Coronary artery (tissue), 2 donors: ENCODE measurements at places on chromosomes 3 and 15.

GRCh38 chr3:33095436-33095835, 1.5 kb downstream of the GLB1 start:
- DNase-seq = no peak

- DNase-seq = no peak
These were observed 28.1 kb downstream of the SLMAP start for GRCh38 chr3:57784089-57784735.

- no peak for DNase-seq
These were observed 167.7 kb upstream of the P2RY1 start for GRCh38 chr3:152667267-152667666.

DNA sequence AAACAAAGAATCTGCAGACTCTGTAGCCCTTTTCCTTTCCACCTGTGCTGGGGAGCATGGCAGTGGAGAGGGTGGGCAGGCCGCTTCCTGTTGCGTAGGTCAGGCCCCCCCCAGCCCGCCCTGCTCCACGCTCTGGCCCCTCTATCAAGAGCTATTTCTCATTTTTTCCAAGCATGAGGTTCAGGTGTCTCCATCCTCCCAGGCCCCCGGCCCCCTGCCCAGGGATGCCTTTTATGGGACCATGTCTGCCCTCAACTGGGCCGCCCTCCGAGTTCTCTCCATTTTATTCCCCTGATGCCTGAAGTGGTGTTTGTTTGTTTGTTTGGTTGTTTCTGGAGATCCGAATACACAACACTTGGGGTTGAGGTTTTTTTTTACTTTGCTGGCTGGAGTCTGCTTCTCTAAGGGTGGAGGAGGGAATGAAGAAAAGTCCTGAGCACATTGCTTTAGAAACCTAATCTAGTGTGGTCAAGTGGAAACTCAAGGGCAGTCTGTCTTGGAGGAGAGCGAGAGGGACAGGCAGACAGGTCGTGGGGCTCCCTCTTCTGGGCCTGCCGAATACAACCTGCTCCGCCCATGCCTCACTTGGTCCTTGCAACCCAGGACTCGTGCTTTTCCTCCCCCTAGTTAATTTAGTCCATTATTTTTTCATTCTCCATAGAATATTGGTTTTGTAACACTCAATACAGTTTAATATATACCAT, 176.5 kb upstream of the LYSMD4 start:
- DNase-seq = no peak

- no peak for DNase-seq
These were observed 68.1 kb upstream of the TLE3 start for GRCh38 chr15:70165716-70166284.

- no peak for DNase-seq
These were observed 32.9 kb upstream of the SEC13 start for GRCh38 chr3:10353661-10354360.

DNA sequence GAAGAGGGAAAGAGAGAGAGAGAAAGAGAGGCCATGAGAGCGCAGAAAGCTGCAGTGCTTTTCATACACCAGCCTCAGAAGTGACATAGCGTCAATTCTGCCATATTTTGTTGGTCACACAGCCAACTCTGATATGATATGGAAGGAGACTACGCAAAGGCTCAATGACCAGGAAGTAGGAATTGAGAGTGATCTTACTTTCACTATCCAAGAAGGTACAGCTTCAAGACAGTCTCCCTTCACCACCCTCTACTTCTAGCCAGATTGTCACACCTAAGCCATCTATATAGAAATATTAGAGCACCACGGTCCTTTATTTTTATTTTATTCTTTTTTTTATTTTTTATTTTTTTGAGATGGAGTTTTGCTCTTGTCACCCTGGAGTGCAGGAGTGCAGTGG, 21.1 kb downstream of the PARP15 start:
- no peak for DNase-seq

DNA sequence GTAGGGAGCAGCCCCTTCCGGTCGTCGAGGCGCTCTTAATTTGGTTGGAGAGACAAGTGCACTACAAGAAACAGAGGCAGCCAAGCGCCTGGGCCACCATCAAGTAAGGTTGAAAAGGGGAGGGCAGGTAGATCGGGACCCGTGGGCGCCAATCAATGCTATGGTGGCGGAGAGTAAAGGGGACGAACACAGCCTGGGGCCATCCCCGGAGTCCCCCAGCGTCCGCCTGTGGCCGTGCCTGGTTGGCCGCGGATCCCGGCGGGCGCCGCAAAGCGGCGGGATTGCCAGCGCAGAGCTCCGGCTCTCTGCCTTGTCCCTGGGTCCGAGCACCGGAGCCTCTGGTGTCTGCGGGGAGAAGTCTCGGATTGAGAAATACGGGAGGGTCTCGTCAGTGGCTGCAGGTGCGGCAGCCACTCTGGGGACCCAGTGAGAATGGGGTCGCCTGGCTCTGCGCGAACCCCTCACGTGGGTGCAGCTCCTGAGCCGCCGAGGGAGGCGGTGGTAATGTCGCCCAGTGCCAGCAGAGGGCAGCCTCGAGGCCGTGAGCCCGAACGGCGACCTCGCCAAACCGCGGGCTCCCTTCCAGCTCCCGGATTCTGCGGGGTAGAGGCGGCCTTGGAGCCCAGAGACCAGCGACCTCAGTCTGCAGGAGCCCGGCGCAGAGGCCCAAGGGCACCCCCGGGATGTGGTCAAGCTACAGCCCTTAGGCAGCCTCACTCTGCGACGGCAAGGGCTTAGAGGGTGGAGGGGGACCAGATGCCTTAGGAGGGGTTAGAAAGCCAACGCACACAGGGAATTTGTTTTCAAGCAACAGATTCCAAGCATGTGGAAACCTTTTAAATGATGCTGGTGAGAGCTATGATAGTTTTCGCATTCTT, 10.8 kb downstream of the FOXL2 start:
- DNase-seq = no peak

DNA sequence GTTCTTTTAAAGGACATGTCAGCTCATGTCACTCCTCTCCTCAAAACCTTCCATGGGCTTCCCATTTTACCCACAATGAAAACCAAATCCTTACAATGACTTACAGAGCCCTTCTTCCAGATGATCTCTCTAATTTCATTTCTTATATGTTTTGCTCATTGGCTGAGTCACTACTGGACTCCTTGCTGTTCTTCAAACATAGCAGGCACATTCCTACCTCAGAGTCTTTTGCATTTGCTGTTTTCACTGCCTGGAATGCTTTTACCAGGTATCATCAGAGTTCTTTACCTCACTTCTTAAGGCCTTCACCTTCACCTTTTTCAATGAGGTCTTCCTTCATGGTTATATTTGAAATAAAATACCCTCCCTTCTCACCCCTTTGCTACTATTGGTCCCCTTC, 57.3 kb downstream of the NECTIN3 start:
- DNase-seq = no peak

GRCh38 chr3:72015463-72015862, 230.5 kb upstream of the PROK2 start:
- no peak for DNase-seq

DNA sequence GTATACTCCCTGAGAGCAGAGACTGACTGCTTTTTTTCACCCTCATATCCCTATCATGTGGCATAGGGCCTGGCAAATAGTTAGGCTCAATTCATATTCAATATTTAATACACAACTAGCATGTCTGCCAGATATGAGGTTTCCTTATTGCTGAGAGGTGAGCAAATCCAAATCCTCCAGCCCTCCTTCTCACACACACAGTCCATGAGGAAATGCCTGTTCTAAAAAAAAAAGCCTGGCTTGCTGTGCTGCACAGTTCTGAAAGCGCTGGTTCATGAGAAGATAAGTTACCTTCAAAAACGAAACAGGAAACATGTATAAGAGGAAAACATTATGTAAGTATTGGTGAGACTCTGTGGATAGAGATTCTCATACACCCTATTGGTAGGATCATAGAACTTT, 15.5 kb upstream of the ACAP2 start:
- DNase-seq = no peak

DNA sequence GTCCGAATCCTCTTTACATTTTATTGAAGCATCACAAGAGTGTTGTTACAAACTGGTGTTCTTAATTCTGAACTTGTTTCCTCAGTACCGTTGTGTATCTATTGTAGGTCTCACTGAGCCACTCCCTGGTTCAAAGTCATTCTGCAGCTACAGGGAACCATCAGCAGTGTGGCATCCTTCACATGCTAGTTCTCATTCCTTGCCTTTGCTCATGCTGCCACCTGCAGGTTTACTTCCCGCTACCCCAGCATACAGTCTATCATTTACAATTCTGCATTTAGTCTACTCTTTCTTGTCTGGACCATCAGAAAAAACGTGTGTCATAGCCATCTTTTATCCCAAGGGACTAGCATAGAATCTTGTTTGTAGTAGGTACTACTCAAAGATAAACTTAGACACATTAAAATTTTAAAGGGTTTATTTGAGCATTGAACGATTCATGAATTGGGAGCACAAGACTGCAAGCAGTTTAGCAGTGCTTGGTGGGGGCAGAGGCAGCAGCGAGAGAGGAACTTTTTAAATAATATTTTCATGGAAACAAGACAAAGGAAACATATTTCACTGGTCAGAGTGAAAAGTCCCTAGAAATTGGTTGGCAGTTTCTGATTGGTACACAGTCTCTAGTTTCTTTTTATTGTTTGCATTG, 402.1 kb downstream of the CADM2 start:
- no peak for DNase-seq

DNA sequence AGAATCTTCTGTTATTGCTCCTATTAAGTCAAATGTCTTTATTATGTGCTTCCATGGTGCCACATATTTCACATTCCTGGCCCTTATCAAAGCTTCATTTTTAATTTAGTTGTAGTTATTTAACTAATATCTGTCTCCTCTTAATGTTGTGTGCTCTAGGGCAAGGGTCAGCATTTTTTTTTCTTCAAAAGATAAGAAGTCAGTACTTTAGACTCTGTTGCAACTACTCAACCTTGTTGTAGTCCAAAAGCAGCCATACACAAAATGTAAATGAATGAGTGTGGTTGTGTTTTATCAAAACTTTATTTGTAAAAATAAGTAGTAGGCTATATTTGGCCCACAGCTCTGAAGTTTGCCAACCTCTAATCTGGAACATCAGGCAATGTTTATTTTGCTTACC, 394.7 kb upstream of the CBLB start:
- DNase-seq = no peak

DNA sequence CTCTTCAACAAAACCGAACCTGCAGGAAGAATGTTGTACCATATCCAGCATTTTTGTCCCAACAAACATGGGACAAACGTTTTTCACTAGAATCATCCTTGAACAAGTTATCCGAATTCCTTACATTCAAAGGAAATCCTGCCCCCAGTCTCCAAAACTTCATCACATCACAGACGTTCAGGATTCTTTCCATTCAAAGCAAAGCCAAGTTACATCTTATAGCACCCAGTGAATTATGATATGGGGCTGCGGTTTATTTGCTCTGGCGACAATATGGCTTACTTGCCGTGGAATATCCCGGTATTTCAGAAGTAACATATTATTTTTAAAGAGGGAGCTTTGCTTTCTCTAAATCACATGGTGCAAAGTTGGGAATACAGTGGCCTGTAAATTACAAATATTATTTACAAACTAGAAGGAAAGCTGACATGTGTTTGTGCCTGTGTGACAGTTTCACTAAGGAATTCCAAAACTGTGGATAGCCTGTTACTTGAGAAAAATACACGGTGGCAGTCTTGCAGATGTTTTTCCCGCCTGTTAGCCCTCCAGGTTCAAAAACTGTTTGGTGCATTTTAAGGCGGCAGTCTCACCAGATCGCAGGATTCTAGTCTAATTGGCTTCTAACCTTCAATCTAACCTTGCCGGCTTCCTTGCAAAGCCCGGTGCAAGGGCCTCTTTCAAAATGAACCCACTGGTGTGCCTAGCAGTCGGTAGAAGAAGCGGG, 736 bp upstream of the MBNL1 start:
- DNase-seq = no peak

- DNase-seq = no peak
These were observed 56.0 kb downstream of the FRMD4B start for GRCh38 chr3:69329892-69330291.

DNA sequence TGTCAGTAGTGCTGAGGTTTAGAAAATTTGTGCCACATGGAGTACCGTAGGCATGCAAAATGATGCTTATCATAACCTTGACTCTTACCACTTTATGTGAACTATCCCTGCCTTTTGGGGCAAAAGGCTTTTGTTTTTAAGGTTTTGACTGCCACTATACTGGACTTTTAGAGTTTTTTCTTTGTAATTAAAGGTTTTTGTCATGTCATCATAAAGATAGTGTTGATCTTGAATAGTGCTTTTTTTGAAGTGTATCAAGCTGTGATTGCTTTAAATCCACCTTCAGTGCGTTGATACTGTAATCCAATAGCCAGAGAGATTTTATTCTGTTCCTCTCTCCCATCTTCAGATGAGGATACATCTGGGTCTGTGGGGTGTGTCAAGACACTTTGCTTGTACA, 172.9 kb downstream of the ITPR1 start:
- no peak for DNase-seq

- no peak for DNase-seq
These were observed 143.5 kb upstream of the TPM1 start for GRCh38 chr15:62899090-62899493.

- DNase-seq = no peak
These were observed 32.1 kb downstream of the DNASE1L3 start for GRCh38 chr3:58178528-58179234.
